ENCODE measurements at places on chromosomes 11 and 22.

- DNase-seq, result no peak
These were observed 8.5 kb upstream of the CHRDL2 start for GRCh38 chr11:74739546-74740270.

DNA sequence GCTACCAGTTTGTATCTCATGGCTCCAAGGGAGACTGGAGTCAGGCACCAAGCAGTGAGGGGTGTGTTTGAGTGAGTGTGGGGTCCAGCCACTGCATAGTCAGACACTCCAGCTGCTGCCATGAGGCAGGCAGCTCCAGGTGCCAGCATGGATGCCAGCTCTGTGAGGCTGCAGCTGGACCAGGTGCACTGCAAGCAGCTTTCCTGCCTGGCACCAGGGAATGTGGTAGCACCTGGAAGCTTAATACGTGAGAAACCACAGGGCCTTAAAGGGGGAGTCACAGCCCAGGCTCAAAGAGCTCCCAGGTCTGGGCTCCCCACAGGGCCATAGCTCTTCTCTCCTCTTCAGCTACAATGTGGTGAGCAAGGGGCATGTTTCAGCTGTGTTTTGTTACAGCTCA lies 817.8 kb upstream of the LUZP2 start:
- DNase-seq, result no peak

GRCh38 chr11:35619855-35620640 lies 1.8 kb downstream of the FJX1 start:
- no peak for DNase-seq

DNA sequence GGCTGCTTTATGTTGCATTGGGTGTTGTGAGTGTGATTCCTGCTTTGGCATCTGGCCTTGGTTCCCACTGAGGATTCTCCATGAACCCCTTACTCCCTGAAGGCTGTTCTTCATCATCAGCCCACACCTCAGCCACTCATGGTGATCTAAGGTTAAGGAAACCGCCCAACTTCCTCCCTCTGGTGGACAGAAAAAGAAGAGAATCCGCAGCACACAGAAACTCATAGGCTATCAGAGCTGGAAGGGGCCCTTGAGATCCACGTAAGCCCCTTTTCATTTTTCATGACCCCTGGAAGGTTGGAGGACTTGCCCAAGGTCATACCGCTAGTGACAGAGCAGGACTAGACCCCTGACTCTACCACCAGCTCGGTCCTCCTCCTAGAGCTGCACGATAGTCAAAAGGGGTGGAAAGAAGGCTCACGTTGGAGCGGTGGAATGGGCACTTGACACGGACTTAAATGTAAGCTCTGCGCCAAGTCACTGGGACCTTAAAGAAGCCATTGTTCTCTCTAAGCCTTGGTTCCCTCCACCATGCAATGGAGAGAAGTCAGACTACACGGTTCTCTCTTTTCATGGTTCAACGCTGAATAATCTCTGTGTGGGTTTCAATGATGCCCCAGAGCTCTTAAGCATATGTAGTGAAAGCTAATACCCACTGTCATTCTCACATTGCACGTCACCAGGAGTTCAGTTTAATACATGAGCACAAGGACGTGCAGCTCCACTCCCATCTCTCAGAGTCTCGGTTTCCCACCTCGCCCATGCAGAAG lies 83.6 kb upstream of the CRTAM start:
- no peak for DNase-seq

GRCh38 chr11:122322329-122322728 lies 206.3 kb upstream of the BLID start:
- DNase-seq, result no peak

- no peak for DNase-seq
These were observed 7.4 kb downstream of the KMT2A start for GRCh38 chr11:118443590-118444218.

GRCh38 chr11:73236854-73237253 lies 18.8 kb downstream of the P2RY2 start:
- DNase-seq, result no peak

DNA sequence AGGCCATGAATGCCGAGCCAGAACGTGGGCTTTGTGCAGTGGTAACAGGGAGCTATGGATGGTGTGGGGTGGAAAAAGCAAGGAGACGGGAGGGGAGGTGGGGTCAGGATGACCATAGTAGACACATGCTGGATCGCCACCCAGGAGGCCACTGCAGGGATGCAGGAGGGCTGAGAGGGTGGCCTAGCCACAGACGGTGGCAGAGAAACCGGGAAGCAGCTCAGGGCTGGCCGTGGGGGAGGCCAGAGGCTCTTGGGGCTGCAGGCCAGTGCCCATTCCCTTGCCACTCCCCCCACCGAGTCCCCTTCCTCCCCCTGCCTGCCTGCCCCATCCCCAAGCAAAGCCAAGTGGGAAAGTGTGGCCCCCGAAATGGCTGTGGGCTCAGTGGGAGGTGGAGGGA lies 59.1 kb upstream of the TCF20 start:
- no peak for DNase-seq

DNA sequence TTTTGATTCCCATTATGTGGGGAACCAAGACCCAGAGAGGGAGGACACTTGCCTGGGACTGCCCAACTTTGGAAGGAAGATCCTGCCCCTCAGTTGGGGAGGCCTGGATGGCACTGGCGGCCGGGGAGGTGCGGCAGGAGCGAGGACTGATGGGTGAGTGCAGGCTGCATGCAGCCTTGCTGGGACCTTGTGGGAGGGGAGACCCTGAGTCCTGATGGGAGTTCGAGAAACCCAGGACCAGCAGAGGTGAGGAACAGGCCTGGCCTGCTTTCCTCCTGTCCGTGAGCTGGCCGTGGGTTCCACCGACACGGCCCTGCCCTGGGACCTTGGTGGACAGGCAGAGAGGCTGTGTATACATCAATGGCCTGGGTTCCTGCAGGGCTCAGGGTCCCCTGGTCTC lies 19.3 kb upstream of the SMIM38 start:
- no peak for DNase-seq

- DNase-seq, result no peak
These were observed 267.2 kb downstream of the BUD13 start for GRCh38 chr11:116505298-116506262.

DNA sequence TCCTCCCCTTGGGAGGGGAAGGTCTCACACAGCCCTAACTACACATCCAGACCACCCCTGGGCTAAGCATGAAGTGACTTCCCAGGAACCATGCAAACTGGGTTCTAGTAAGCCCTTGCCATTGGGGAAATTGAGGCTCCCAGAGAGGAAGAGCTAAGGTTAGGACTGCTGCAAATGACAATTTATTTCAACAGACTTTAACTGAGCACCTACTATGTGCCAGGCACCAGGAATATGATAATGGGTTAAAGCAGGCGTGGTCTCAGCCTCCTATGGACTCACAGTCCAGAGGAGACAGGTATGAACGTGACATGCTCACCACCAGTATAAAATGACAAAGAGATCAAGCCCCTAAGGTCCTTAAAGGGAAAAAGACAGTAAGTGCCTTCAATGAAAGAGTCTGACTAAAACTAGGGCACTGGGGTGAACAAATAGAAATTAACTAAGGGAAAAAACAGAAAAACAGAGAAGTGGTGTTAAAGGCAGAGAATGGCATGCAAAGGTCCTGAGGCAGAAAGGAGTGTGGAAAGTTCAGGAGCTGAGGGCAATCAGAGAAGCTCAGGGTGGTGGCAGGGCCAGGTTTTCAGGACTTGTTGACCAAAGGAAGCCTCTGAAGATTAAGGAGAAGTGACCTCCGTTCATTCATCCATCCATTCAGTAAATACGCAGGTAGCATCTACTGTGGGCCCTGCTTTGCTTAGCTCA lies 14.4 kb upstream of the MN1 start:
- no peak for DNase-seq

DNA sequence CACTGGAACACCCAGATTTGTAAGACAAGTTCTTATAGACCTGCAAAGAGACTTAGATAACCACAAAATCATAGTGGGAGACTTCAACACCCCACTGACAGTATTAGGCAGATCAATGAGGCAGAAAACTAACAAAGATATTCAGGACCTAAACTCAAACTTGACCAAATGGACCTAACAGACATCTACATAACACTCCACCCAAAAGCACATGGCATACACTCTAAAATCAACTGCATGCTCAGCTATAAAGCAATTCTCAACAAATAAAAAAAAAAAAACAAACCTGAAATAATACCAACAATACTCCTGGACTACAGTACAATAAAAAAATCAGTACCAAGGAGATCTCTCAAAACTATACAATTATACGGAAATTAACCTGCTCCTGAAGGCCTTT lies 115.0 kb downstream of the FDX1 start:
- no peak for DNase-seq

- DNase-seq, result no peak
These were observed 1.3 kb downstream of the PLEKHA7 start for GRCh38 chr11:17012712-17013547.

DNA sequence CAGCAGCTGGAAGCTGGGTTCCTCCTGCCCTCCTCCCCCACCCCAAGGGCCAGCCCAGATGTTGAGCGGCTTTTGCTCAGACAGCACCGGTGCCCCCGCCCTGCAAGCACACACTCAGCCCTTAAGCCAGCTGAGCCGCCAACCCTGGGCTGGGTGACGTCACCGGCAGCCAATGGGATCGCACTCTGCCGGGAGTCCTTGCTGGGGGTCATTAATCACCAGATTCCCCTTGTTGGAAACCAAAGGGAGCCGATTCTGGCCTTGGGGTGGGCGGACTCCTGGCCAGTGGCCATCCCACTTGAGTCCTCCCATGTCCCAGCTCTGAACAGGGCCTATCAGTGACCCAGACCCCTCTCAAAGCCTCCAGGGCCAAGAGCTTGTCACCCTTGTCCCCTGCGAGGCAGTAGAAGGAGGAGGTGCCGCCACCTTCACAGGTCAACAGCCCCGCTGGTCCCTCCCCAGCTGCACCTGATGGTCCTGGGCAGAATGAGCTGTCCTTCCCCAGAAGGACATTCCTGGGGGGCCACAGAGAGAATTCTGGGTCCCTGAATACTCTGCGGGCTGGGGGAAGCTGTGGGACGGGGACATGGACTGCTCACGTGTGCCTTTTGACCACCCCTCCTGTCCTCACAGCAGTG lies 7.4 kb downstream of the DUSP8 start:
- DNase-seq, result no peak

All from NCI-H1436 treated with DMSO at 0.1 percent for 48 hours (cell line).